ENCODE measurements at places on chromosomes 1 and 21.

DNA sequence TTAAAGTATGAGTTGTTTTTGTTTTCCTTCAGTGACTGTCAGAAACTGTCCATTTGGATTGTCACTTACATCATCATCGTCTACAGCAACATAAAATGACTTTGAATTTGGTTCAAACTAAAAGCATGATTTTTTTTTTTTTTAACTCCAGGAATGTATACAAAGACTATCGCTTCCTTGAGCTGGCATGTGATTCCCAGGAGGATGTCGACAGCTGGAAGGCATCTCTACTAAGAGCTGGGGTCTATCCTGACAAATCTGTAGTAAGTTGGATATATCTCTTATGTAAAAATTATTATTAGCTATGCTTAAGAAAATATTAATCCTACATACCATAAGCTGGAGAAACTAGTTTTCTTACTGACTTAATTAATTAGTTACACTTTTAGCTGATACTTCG, 111.9 kb upstream of the C1orf105 start:
- DNase-seq: no peak

- DNase-seq: no peak
Observed at GRCh38 chr1:63063367-63063766, 259.0 kb upstream of the FOXD3 start.

DNA sequence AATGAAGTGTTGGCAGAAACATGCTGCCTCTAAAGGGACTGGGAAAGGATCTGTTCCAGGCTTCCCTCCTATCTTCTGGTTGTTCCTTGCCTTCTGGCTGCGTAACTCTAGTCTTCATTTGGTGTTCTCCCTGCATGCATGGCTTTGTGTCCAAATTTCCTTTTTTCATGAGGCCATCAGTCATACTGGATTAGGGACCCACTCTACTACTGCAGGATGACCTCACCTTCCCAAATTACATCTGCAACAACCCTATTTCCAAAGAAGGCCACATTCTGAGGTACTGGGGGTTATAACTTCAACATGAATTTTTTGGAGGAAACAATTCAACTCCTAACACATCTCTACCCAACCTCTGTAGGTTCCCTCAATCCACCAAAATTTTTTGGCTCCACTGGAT, 26.3 kb downstream of the MR1 start:
- DNase-seq: no peak

GRCh38 chr21:46555678-46556077, 49.2 kb downstream of the S100B start:
- DNase-seq: no peak

- no peak for DNase-seq
Observed at GRCh38 chr1:39489567-39490239, 1.7 kb upstream of the BMP8A start.

- DNase-seq: no peak
Observed at GRCh38 chr21:35202431-35202830, 153.3 kb upstream of the RUNX1 start.

- peak; percentile 1 for DNase-seq
Observed at GRCh38 chr1:48530727-48531351, 58.8 kb upstream of the SPATA6 start.

DNA sequence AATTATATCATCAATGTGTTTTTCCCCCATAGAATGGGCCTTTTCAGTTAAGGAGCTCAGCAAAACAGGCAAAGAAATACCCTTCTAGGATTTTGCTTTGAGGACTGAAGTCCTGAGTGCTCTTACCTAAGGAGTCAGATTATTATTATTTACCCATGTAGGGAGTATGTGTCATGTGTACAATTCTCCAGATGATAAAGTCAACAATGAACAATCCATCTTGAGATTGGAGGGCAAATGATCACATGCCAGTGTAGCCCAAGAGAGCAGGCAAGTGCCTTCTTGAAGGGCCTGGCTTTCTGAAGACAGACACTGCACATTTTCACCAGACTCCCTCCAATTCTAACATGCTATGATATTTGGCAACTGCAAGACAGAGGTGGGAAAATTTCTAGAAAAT, 159.7 kb downstream of the PCNX2 start:
- DNase-seq: no peak

GRCh38 chr1:151494741-151495281, 16.4 kb upstream of the CGN start:
- peak; percentile 49 for DNase-seq

- DNase-seq: no peak
Observed at GRCh38 chr1:117147341-117147831, 25.8 kb upstream of the TRIM45 start.

DNA sequence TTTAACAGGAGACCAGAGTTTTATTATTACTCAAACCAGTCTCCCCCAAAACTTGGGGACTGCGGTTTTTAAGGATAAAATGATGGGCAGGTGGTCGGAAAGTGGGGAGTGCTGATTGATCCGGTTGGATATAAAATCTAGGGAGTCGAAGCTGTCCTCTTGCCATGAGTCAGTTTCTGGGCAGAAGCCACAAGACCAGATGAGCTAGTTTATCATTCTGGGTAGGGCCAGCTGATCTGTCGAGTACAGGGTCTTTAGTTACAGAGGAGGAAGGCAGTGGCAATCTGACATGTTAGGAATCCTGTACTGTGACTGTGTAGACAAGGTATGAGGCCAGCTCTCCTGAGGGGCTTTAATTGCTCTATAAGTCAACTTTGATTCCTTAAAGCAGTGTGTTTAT, 22.9 kb upstream of the FOXE3 start:
- no peak for DNase-seq

DNA sequence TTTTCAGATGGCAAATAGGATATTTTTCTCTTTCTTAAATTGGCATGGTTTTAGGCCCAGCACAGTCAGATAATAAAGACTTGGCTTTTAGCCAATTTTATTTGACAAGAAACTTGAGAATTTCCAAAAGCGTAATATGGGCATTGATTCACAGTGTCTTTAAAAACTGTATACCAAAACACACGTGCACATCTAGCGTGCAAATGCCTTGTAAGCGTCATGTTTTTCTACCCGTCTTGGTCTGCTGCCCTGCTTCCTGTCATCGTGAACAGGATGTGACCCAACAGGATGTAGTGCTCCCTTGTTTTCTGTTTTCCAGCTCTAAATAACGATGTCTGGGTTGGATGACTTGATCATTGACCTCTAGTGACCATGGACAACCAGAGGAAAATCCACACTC, 24.7 kb upstream of the SLC44A3 start:
- DNase-seq: no peak

GRCh38 chr1:68231627-68232288, 565 bp downstream of the WLS start:
- DNase-seq: peak; percentile 55

- no peak for DNase-seq
Observed at GRCh38 chr1:238139713-238140112, 249.0 kb upstream of the ZP4 start.

DNA sequence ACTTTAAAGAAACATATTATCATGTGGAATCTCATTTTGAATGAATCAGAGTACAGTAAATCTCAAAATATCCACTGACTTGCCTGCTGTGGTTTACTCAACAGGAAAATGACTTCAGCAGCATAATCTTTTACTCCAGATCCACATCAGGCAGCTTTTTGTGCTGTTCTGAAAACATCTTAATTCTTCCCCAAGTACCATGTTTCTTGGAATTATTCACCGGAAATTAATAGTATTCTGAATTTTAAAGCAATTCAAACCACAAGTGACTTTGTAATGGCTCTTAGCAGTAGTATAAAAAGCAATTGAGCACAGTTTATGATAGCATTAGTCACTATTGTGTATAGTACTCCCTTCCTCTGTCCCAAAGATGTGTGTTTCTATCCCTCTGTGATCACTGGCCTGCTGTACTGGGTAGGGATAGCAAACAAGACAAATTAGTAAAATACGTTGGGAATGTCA, 64.2 kb upstream of the ERRFI1 start:
- DNase-seq: peak; percentile 87

Data from astrocyte of the cerebellum (primary cell).